ENCODE measurements at places on chromosomes 13 and 19. TPM values are rescaled to one million over a fixed set of nuclear protein-coding genes. Genes with fewer than 3 reads are reported as not detected.
A peak's percentile ranks its signal among the peaks of the same experiment; 100 is the strongest.

DNA sequence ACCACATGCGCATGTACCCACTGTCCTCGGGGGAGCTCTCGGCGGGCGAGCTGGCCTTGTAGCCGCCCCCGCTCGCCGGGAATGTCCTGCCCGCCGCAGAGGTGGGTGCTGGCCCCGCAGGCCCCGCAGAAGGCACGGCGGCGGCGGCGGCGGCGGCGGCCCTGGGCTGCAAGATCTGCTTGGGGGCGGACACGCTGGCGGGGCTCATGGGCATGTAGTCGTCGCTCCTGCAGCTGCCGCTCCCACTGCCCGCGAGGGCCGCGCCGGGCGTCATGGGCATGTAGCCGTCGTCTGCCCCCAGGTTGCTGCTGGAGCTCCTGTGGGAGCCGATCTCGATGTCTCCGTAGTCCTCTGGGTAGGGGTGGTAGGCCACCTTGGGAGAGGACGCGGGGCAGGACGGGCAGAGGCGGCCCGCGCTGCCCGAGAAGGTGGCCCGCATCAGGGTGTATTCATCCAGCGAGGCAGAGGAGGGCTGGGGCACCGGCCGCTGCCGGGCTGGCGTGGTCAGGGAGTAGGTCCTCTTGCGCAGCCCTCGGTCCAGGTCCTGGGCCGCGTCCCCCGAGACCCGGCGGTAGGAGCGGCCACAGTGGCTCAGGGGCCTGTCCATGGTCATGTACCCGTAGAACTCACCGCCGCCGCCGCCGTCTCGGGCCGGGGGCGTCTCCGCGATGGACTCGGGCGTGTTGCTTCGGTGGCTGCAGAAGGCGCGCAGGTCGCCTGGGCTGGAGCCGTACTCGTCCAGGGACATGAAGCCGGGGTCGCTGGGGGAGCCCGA lies 2.4 kb downstream of the IRS2 start:
- DNase-seq, result no peak
- H3K27me3 ChIP-seq, result no peaks in the 10 kb centered on the region
- H3K27ac ChIP-seq, result no peak overlapping the region
- peak overlapping the region; percentile 49 for H3K4me3 ChIP-seq

GRCh38 chr13:59901191-59901590 lies 262.5 kb downstream of the DIAPH3 start:
- no peaks in the 10 kb centered on the region for H3K27me3 ChIP-seq
- no peak overlapping the region for H3K4me3 ChIP-seq
- no peaks in the 10 kb centered on the region for H3K36me3 ChIP-seq
- H3K4me1 ChIP-seq, result no peaks in the 10 kb centered on the region

Gene HIPK4
- total RNA-seq, result 0.13 TPM

Gene DOCK6
- total RNA-seq, result 19.4 TPM

Gene KLK13
- not detected for total RNA-seq

- no peaks in the 10 kb centered on the region for H3K27me3 ChIP-seq
- no peaks in the 10 kb centered on the region for H3K36me3 ChIP-seq
- no peak overlapping the region for H3K27ac ChIP-seq
- no peak overlapping the region for H3K4me3 ChIP-seq
- DNase-seq, result no peak
Measured at GRCh38 chr19:11578258-11579142, 1.1 kb upstream of the ACP5 start.

- H3K4me3 ChIP-seq, result no peak overlapping the region
- no peaks in the 10 kb centered on the region for H3K27me3 ChIP-seq
- H3K27ac ChIP-seq, result no peak overlapping the region
- DNase-seq, result no peak
Measured at GRCh38 chr13:101488734-101489133, 36.3 kb downstream of the ITGBL1 start.

Gene TMPRSS9
- 0.23 TPM for total RNA-seq

Gene PCDH20
- total RNA-seq, result 3.4 TPM

DNA sequence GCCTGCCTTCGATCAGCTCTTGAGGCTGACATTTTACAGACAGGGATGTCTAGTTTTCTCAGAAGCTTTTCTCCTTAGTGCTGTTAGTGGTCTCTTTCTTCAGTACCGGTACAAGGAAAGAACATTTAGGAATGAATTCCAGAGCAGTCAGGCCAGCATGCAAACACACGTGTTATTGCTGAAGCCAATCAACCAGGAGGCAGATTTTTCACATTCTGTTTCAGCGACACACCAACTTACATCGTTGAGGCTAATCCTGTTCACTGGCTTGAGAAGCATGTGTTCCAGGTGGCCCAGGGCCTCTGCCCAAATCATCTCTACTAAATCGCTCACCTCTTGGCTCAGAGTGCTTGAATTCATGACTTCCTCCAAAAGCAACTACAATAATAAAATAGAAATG lies 19.2 kb downstream of the PARP4 start:
- no peak for DNase-seq
- no peaks in the 10 kb centered on the region for H3K27me3 ChIP-seq
- no peaks in the 10 kb centered on the region for H3K4me1 ChIP-seq
